ENCODE measurements at places on chromosomes 7 and 10. TPM values are rescaled to one million over a fixed set of nuclear protein-coding genes. Genes with fewer than 3 reads are reported as not detected.

WNT16 gene
- polyA plus RNA-seq: 0.05 TPM

DNA sequence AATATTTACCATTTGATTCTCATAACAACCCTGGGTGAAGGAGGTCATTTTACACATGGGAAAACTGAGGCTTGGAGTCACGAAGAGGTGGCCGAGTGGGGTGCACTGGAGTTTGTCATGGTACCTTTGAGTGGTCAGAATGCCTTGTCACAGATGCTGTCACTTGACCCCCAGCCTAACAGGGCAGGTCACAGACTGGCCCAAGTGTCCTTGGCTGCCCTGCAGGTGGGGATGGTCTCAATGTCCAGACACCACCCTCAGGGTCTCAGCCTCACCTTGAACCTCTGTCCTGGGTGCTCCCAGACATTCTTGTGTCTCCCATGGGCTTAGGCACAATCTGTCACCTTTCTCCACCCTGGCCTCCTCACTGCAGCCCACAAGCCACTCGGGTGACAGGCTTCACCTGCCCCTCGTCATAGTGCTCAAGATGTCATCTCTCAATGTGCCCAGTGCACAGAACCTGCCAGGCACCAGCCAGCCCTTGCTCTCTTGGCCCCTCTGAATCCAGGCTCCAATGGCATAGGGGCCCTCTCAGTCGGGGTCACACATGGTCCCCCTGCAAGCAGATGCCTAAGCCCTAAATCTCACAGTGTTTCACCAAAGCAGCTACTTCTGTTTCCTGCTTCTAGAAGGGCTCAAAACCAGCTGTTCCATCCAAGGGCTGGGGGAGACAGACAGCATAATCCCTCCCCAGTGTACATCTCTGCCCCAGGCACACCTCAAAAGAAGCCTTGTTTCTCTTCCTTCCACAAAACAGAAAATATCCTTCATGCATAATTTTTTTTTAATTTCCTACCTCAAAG, 76.8 kb upstream of the NANOS1 start:
- no peak for DNase-seq

DNA sequence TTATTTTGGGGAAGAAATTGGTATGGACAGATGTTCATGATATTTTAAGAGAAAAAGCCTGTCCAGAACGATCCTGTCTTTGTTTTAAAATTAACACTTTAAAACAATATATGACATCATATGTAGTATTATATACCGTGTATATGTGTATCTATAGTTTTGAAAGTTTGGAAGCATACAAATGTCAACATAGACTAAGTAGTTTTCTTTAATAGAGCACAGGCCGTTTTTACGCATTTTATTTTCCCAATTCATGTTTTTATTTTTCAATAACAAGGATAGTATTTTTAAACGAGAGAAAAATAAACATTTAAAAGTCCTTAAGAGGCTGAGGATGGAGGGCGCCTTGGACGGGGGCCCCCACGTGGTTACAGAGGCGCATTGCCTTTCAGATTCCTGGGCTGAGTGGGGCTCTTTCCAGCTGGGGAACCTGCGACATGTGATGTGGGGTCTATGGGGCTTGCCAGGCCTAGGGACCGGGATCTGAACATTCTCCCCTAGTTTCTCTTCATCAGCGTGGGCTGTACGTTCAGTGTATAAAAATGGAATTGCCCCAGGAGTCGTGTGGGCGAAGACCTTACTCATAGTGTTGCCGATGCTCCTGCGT, 127.8 kb upstream of the ZNF746 start:
- DNase-seq: peak; percentile 48

DNA sequence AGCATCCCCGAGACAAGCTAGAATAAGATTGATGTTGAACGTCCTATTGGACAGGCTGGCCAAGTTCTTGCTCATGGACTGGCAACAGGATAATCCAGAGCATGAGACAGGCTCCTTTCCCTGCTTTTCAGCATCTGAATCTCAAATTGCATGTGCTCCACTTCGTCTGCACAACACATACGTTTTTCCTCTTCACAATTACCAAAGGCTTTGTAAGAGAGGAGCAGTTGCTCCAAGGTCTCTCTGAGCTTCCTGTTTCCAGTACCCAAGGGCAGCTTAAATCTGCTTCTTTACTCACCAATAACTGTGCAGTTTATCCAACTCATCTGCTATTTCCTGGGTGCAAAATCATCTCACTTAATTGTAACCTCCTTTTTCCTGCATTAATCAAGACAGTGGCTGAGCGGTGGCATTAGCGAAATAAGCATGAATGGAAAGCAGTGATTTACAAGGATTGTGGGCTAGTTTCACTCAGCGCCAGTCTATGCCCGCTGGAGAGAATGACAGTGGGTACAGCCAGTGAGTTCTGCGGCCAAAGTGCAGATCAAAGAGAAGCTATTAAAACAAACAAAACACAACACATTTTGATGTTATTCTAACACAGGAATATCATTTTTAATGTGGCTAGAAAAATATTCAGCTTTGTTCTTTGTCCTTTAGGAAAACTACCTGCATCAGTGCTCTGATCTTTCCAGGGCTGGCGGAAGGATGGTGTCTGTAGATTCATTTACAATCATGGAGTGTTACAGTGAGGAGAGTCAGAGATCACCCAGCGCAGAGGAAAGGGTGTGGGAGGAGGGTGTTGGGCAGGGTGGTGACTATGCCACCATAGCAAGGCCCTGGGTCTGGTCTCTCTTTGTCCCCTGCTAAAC, 79.8 kb downstream of the CHN2 start:
- no peak for DNase-seq

- DNase-seq: no peak
Observed at GRCh38 chr7:80259-81067, 111.9 kb upstream of the FAM20C start.

All from renal cortex interstitium (tissue), 15 donors.